ENCODE measurements at places on chromosomes 12 and 14.

- H3K27ac ChIP-seq: no peak overlapping the region
- DNase-seq: no peak
- H3K27me3 ChIP-seq: peaks cover 10% of the 10 kb centered on the region
- H3K4me3 ChIP-seq: no peak overlapping the region
These were observed 92.8 kb downstream of the DNAH10 start for GRCh38 chr12:123854918-123855317.

DNA sequence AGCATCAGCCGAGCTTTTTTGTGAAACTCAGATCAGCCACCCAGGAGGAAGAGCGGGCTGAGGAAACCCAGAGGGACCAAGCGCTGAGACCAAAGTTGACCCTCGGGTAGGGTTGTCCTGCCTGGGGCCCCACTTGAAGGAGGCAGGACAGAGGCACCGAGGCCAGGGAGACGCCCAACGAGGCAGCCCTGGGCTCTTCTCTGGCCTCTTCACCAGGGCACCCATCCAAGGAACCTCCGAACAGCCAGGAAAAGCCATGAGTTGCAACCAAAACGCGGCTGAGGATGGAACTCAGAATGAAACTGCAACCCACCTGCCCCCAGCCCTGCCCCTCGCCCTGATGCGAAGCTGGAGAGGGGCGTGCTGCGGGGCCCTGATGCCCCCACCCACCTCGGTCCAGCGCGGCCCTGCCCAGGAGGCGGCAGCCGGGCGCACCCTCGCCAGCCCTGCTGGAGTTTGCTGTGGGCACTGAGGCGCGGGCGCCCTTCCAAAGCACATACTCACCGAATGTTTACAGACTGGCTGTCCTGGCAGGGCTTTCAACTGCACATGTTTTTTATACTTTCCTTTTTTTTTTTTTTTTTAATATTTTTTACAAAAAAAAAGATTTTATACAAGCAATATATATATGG lies 41.9 kb downstream of the JDP2 start:
- H3K36me3 ChIP-seq: peaks cover 39% of the 10 kb centered on the region
- no peak overlapping the region for H3K4me3 ChIP-seq
- peak; percentile 6 for DNase-seq
- H3K27ac ChIP-seq: no peak overlapping the region

- no peak overlapping the region for H3K4me3 ChIP-seq
- no peaks in the 10 kb centered on the region for H3K27me3 ChIP-seq
- H3K27ac ChIP-seq: no peak overlapping the region
- no peaks in the 10 kb centered on the region for H3K36me3 ChIP-seq
These were observed 1070.0 kb downstream of the LRFN5 start for GRCh38 chr14:42676636-42677035.

DNA sequence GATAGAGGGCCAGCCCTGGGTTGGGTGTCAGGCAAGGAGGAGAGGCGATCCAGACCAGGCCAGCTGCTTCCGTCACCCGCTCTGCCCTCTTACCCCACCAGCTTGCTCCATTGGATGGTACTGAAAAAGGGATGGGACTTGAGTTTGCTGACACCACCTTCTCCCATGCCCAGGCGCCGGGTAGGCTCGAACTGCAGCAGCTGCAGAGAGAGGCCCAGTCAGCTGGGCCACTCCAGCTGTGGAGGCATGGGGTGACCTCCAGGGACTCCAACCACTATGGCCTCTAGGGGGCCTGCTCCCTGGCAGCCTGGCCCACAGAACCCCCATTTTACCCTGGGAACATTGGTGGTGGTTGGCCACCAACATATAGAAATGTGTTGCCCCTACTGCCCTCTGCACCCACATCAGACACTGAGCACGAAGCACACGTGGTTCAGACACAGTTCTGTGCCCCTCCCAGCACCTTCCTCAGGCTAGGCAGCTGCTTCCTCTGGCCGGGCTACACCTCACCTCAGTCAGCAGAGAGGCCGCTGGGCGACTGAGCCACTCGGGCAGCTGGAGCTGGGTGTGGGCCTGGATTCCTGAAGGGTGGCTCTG lies 16.0 kb downstream of the RPS6KL1 start:
- H3K4me1 ChIP-seq: peaks cover 7% of the 10 kb centered on the region
- no peak overlapping the region for H3K27ac ChIP-seq
- DNase-seq: peak; percentile 58

DNA sequence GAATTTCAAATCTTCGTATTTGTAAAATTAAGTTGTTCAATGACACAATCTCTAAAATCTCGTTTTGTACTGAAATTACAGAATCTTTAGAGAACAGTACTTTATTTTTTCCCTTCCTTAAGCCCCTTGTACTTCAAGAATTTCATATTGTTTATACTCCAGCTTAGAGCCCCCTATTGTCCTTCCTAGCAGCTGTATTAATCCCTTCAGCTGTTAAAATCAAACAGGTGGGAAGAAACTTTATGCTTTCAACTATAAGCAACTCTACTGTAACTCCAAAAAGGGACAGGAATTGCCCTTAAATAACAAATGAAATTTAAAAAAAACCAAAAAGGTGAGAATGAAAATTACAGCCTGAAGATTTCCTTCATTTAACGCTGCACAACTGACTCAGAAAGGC lies 1.7 kb downstream of the NACA start:
- no peaks in the 10 kb centered on the region for H3K27me3 ChIP-seq
- peaks cover 31% of the 10 kb centered on the region for H3K4me1 ChIP-seq
- peaks cover 44% of the 10 kb centered on the region for H3K36me3 ChIP-seq
- DNase-seq: no peak

- H3K36me3 ChIP-seq: no peaks in the 10 kb centered on the region
- H3K27ac ChIP-seq: no peak overlapping the region
- H3K4me3 ChIP-seq: no peak overlapping the region
- DNase-seq: no peak
- H3K4me1 ChIP-seq: no peaks in the 10 kb centered on the region
- H3K27me3 ChIP-seq: no peaks in the 10 kb centered on the region
These were observed 77.7 kb upstream of the KITLG start for GRCh38 chr12:88658009-88658408.

GRCh38 chr12:92416385-92416812 lies 270.8 kb upstream of the BTG1 start:
- no peak for DNase-seq
- no peak overlapping the region for H3K4me3 ChIP-seq
- no peak overlapping the region for H3K27ac ChIP-seq
- H3K4me1 ChIP-seq: peaks cover 1% of the 10 kb centered on the region

- H3K4me1 ChIP-seq: no peaks in the 10 kb centered on the region
- peaks cover 10% of the 10 kb centered on the region for H3K27me3 ChIP-seq
- H3K4me3 ChIP-seq: no peak overlapping the region
- H3K36me3 ChIP-seq: no peaks in the 10 kb centered on the region
- no peak for DNase-seq
These were observed 135.3 kb upstream of the SOX5 start for GRCh38 chr12:24084800-24085199.

DNA sequence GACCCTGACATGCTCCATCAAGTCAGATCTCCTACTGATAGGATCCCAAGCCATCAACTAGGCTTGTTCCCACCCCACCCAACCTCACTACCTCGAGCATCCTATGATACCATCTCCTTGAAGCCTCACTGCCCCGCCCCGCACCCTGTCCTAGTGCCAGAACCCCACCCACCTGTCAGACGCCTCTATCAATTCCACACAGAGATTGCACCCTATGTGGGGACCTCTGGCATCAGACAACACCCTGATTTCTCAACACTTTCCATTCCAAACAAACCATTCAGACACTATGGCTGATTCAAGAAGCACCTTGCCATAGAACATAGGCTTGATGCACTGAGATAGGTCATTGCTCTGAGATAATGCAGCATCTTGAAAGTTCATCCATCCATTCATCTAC lies 3.1 kb upstream of the GLTP start:
- DNase-seq: peak; percentile 69
- no peaks in the 10 kb centered on the region for H3K27me3 ChIP-seq
- peaks cover 23% of the 10 kb centered on the region for H3K4me1 ChIP-seq
- H3K36me3 ChIP-seq: no peaks in the 10 kb centered on the region

- H3K27ac ChIP-seq: peak overlapping the region; percentile 55
- no peak for DNase-seq
- no peaks in the 10 kb centered on the region for H3K36me3 ChIP-seq
- H3K4me3 ChIP-seq: peak overlapping the region; percentile 77
- no peaks in the 10 kb centered on the region for H3K27me3 ChIP-seq
These were observed 25.7 kb downstream of the KLRK1 start for GRCh38 chr12:10363914-10364814.

DNA sequence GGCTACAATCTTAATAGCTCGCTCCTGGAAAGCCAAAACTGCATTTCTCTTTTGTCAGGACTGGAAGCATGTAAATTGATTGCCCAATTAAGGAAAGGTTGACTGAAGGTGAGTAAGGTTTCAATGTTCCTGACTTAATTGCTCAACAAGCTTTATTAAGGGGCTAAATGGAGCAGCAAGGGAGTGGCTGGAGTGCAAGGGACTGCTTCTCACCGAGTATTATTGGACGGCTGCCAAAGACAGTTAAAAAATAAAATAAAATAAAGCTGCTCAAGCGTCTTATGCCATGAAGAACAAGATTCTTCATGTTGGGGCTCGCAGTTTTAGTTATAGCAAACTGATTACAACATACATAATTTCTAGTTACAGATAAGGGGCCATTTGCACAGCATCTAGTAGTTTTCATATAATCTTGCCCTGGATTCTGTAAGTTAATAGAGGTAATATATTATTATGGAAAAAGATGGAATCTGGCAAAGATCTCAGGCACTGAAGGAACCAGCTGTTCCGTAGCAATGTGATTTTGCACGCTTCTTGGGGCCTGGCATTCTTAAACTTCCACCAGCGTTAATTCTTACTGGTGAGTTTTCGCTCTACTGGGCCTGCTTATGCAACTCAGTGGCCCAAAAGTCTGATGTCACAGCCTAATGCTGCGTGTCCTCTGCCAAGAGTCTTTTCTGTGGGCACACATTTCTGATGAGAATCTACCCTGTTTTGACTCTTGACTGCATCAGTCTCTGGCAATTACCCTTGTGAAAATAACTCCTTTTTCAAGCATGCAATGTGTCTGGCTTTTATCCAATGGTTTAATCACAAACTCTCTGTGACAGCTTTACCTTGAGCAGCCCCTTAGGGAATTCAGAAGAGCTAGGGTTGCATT lies 108.5 kb downstream of the SLC38A1 start:
- H3K27me3 ChIP-seq: no peaks in the 10 kb centered on the region
- peaks cover 3% of the 10 kb centered on the region for H3K4me1 ChIP-seq
- H3K27ac ChIP-seq: no peak overlapping the region
- DNase-seq: no peak
- no peak overlapping the region for H3K4me3 ChIP-seq
- H3K36me3 ChIP-seq: no peaks in the 10 kb centered on the region

DNA sequence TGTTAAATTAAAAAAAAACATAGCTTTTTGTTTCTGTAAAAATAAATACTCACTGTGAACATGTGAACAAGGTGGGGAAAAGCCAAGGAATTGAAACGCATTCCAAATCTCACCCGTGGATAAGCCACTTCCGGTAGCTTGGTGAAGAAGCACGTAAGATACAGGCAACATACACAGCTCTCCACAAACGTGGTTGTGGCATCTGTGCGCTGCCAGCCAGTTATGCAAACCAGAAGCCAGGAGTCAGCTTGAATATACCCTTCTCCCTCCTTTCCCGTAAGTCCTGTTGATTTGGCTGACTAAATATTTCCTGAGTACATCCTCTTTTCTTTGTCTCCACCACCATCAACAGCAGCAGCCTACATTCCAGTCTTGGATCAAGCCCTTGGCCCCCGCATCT lies 486.2 kb downstream of the VRK1 start:
- no peak overlapping the region for H3K27ac ChIP-seq
- H3K36me3 ChIP-seq: no peaks in the 10 kb centered on the region
- no peak for DNase-seq

- no peak overlapping the region for H3K27ac ChIP-seq
- H3K27me3 ChIP-seq: peaks cover 2% of the 10 kb centered on the region
- no peak overlapping the region for H3K4me3 ChIP-seq
- no peaks in the 10 kb centered on the region for H3K36me3 ChIP-seq
- H3K4me1 ChIP-seq: no peaks in the 10 kb centered on the region
These were observed 21.3 kb downstream of the SPX start for GRCh38 chr12:21547437-21547836.

DNA sequence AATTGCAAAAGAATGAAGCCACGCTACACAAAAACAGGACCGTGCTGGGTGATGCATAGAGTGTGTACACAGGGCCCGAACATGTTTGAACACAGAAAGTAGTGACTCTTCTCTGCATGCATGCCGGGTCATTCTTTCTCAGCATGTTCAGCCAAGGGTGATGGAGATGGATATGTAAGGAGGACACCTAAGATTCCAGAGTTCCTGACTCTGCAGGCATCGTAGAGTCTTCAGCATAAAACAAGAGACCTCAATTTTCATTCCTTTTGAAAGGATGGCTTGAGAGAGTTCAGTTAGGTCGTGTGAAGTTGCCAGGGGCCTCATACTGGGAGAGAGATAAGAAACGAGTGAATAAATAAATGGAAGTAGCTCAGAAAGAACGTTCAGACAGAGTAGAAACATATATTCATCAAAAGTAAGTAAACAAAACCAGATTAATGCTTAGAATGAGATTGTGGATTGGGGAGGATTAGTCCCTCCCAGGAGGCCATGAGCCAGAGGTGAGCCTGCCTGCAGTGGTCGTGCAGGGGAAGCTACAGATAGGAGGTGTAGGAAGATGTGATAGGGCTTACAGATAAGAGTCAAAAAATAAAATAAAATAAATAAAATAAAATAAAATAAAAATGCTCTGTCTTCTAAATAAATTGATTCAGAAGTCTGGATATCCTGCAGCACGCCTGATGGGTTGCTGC lies 27.6 kb upstream of the SEL1L start:
- no peak overlapping the region for H3K27ac ChIP-seq
- no peaks in the 10 kb centered on the region for H3K4me1 ChIP-seq
- no peaks in the 10 kb centered on the region for H3K27me3 ChIP-seq
- no peaks in the 10 kb centered on the region for H3K36me3 ChIP-seq
- no peak for DNase-seq

DNA sequence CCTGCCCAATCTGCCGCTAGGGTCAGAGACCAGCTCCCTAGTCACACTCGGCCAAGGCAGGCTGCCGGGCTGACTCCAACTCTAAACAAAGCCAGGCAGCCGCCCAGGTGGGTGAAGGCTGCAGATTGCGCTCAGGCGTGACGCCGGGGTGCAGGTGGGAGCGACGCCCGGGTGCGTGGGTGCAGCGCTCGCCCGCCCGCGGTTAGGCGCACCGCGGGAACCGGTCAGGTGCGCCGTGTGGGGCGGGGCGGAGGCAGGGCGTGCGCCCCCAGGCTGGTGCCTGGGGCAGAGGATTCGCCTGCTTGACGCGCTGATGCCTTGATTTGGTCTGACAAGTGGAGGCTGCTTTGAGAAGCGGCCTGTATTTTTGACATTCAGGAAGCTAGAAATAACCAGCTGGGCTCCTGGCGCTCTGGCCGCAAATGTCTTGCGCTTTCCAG lies 126.7 kb upstream of the HIF1A start:
- H3K27ac ChIP-seq: peak overlapping the region; percentile 97
- H3K27me3 ChIP-seq: no peaks in the 10 kb centered on the region
- no peak for DNase-seq
- H3K4me3 ChIP-seq: no peak overlapping the region
- peaks cover 97% of the 10 kb centered on the region for H3K4me1 ChIP-seq
- H3K36me3 ChIP-seq: no peaks in the 10 kb centered on the region

DNA sequence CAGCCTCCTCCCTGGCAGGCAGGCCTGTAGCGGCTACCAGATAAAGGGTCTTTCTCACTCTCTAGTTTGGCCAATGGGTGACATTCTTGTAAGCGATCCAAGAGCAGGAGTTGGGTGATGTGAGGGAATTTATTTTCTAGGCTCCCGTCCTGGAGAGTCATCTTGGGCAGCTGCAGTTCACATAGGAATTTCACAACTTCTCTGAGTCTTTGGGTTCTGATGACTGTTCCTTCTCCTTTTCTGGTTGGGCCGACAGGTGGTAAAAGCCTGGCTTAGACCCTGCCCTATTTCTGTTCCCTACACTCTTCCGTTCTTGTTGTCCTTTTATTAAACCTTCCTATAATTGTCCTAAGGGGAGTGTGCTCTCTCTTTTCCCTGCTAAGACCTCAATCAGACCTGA lies 42.6 kb upstream of the POC1B start:
- peak; percentile 19 for DNase-seq
- H3K4me1 ChIP-seq: peaks cover 12% of the 10 kb centered on the region
- no peak overlapping the region for H3K4me3 ChIP-seq
- H3K27me3 ChIP-seq: no peaks in the 10 kb centered on the region
- no peak overlapping the region for H3K27ac ChIP-seq
- no peaks in the 10 kb centered on the region for H3K36me3 ChIP-seq

All from osteoblast (primary cell).